ENCODE measurements at places on chromosomes 16 and 17.

GRCh38 chr17:7756968-7757367 is 39.4 kb downstream of the DNAH2 start:
- no peak for DNase-seq

DNA sequence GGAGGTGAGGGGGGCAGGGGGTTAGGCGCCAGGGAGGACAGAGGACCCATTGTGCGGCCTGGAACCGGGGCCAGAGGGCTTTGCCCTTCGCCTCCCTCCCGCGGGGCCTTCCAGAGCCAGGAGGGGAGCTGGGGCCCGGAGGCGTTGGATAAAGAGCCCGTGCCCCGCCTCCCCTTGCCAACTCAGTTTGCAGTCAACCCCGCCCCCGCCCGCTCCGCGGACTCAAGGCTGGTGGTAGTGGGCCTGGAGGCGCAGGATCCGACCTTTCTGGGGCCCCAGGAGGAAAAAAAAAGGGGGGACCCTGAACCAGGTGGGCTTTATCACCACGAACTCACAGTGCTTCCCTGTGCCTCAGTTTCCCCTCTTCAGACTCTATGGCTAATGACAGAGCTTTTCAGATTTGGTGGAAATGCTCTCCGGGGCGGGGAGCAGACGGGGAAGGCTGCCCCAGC is 2.0 kb upstream of the SPHK1 start:
- DNase-seq = no peak

DNA sequence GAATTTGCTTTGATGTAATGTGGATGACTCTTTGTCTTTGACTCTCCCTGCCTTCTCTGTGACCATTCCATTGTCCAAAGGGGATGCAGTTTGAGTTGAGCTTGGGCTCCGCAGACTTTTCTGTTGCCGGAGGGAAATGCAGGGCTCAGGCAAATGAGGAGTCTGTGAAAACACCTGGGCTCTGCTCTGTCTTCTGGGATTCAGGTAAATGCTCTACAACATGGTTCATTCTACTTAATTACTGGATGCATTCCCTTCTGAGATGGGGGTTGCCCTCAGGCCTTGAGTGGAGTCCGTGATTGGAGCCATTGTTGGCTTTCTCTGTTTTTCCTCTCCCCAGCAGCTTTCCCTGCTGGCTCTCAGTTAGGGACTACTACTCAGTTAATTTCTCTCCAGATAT is 26.4 kb upstream of the SPNS2 start:
- DNase-seq = no peak

- no peak for DNase-seq
These were observed 20.8 kb upstream of the ZFHX3 start for GRCh38 chr16:73068541-73069401.

GRCh38 chr17:80308692-80309517 is 48.3 kb downstream of the RNF213 start:
- DNase-seq = no peak

DNA sequence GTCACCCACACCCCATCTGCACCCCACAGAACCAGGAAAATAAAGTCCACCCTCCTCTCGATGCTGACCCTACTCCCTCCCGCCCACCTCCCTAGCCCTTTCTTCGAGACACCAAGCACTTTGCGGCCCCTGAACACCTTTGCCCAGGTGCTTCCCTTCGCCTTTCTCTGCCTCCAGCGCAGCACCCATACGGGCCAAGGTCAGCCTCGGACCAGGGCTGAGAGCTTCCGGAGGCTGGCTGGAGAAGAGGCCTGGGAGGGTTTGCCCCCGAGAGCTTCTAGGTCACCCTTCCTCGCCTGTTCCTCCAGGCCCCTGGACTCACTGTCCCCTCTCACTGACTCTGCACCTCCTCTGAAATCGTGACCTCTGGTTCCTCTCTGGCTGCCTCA is 2.7 kb upstream of the NHERF2 start:
- no peak for DNase-seq

DNA sequence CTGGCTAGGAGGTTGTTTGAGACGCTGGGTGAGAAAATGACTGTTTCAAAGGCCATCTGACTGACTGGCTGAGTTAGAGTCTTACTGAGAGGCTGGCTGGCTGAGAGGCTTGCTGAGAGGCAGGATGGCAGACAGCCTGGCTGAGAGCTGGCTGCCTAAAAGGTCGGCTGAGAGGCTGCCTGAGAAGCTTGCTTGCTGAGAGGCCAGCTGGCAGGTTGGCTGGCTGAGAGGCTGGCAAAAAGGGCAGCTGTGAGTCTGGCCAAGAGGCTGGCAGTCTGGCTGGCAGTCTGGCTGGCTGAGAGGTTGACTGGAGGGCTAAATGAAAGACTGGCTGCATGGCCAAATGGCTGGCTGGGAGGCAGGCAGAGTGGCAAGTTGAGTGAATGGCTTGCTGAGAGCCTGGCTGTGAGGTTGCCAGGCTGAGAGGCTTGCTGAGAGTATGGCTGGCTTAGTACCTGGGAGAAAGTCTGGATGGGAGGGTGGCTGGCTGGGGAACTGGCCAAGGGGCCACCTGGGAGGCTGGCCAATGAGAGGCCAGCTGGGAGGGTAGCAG is 35.3 kb upstream of the ACSM2B start:
- DNase-seq = no peak

- DNase-seq = peak; percentile 26
These were observed 13.2 kb downstream of the COPZ2 start for GRCh38 chr17:48024149-48025039.

DNA sequence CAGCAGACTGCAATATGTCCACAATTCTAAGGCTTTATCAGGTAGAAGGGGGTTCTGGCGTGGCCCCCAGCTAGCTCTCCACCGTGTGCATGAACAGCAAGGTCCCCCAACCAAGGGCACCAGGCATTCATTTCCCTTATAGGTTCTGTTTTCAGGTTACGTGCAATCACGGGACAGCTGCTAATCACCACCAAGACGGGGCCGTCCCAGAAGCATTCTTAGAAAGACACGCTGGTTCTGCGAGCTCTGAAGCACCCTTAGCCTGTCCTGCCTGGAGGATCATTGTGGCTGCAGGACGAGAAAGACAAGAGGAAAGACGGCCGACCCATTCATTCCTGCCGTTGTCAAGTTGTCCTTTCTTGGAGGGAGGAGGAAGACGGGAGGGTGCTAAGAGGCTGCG is 302.9 kb downstream of the SOX9 start:
- DNase-seq = no peak

DNA sequence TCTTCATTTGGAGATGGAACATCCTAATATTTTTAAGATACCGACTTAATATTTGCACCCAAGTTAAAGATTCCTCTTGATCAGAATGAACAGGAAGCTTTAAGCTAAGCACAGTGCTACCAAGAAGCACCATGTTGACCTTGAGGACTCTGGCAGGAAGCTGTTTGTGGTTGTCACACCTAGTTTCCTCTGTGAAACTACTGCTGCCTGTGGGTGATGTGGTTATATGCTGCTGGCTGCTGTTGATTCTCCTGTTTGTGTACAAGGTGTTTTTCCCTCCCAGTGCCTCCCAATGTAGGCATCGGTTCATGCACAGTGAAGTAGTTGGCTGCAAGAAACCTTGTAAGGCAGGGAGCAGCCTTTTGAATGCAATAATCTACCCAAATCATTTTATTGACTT is 23.4 kb downstream of the RBL2 start:
- DNase-seq = peak; percentile 74

- no peak for DNase-seq
These were observed 100.8 kb downstream of the ABCC12 start for GRCh38 chr16:48054881-48055601.

DNA sequence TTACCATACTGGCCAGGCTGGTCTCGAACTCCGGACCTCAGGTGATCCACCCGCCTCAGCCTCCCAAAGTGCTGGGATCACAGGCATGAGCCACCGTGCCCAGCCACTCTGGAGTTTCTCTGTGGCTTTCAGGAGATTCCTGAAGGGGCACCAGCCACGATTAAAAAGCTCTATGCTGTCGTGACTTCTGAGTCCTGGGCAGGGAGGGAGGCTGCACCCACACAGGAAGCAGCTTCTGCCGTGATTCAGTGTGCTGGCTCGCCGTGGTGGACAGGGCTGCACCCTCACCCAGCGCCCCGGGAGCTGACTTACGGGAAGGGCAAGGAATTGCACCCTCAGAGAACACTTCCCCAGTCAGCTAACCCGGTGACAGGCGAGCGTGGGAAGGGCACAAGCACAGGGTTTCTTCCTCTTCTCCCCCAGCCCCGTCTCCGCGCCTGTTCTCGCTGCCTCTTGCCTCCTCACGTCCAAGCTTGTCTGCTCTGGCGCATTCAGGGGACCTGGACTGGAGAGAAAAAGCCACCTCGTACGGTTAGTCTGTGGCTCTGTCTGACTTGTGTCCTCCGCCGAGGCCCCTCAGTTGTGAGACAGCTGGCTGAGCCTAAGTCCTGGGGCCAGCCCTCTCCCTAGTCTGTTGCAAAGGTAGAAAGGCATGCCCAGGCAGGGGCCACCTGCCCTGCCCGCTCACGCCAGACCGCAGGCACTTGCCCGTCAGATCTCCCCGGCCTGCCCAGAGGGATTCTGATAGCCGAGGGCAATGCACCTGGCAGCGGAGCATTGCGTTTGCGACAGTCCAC is 145.0 kb downstream of the SEC14L1 start:
- DNase-seq = no peak

DNA sequence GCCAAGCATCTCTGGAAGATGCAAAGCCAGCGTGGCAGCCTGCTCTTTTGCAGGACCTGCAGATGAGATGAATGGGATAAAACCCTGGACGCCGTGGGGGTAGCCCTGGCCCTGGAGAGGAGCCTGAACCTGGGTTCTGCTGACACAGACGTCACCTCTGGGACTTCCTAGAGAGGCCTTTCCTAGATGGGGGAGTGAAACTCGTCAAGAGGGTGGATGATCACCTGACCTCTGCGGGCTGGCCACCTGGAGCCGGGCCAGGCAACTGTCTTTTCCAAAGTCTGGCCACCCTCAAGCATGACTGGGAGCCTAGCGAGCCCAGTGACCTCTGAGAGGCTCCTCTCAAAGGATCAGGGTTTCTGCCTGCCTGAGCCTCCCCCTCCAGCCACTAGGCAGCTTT is 529.0 kb downstream of the KCNJ18 start:
- DNase-seq = no peak

Measured in activated gamma-delta T cell treated with Interleukin-2 at 50 U/mL for 16 hours (primary cell).